Upper lobe of right lung (tissue), 1 donor: ENCODE measurements at places on chromosomes 7 and 10. TPM values are rescaled to one million over a fixed set of nuclear protein-coding genes. Genes with fewer than 3 reads are reported as not detected.

Gene ACTL6B
- not detected for total RNA-seq

Gene CTTNBP2
- 6.3 TPM for total RNA-seq

Gene NDUFA5
- total RNA-seq = 67.1 TPM

Gene CLIP2
- 24.3 TPM for total RNA-seq

Gene MAPK8
- 42.3 TPM for total RNA-seq

Gene NUTM2E
- not detected for total RNA-seq

Gene GNAT3
- total RNA-seq = not detected

Gene ATAD1
- total RNA-seq = 45.9 TPM

Gene ASAH2B
- 3.4 TPM for total RNA-seq

Gene GALNT17
- total RNA-seq = 7.1 TPM

Gene CHAT
- total RNA-seq = not detected

Gene GJD4
- total RNA-seq = not detected

Gene RBP4
- 18.6 TPM for total RNA-seq

Gene H2BK1
- total RNA-seq = not detected

Gene CNTNAP2
- 0.41 TPM for total RNA-seq

Gene SEMA3D
- total RNA-seq = 13.6 TPM

Gene NEUROD6
- total RNA-seq = not detected

Gene EGFR
- total RNA-seq = 78.3 TPM
